ENCODE measurements at places on chromosomes 13 and 19.

GRCh38 chr13:76000131-76000530, 364.0 kb downstream of the LMO7 start:
- DNase-seq: no peak

DNA sequence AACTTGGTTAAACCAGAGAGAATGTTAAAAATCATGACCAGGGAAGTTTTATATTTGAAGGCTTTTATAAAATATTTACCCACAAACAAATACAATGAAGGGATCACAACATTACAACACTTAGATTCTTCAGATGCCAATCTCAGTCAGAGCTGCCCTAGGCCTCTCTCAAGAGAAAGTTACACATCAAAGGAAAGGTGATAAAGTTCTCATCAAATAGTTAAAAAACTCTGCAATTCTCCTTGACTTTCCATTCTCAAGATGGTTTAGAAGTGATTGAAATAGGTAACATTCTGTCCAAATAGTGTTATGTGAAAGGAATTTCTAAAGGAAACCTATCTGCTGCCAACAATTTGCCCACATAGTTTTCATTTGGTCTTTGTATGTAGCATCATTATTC, 1115.2 kb upstream of the MIR17HG start:
- no peak for DNase-seq

DNA sequence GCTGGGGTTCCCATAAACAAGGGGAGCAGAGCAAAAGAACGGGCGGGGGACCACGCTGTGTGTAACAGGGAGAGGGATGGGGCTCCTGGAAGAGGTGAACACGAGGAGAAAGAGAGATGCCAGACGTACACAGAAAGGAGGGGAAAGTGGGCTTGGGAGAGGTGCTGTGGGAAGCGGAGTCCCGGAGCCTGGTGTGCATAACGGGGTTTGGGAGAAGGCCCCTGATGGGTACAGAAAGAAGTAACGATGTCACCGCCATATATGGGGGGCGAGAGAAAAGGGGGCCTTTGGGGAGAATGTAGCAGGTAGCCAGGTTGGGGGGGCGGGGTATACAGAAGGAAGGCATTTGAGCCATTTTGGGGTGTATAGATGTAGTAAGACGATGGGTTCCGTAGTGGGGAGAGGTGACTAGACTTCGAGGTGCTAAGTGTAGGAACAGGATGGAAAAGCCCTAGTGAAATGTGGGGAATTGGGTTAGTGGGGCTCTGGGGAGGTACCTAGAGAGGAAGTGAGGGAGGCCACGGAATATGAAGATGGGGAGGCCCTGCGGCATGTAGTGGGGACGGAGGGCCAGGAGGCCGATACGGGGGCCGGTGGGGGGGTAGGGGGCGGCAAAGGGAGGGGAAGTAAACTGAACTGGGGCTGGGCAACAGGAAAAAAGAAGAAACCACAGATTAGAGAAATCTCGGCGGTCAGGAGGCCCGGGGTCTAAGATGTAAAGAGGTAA, 787 bp downstream of the ZNF580 start:
- DNase-seq: no peak

DNA sequence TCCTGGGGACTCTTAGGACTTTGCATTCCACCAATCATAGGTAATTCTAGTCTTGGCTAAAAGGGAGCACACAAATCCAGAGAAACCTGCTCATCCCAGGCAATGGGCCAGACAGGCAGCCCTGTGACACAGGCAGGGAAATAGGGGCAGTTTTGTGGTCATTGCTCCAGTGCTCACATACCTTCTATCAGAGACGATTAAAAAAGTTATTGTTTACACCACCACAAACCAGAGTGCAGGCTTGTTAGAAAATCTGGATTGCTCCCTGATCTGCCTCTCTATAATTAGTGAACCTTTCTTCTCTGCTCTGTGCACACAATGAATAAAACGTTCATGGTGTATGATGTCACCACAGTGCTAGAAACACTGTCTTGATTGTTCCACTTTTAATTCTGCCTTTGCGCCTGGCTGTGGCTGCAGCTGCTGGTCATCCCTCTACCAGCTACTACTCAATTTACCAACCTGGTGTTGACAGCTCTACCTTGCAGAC, 121.6 kb upstream of the SPATA13 start:
- DNase-seq: no peak

GRCh38 chr19:51366389-51367254, 434 bp upstream of the ETFB start:
- DNase-seq: peak; percentile 98

DNA sequence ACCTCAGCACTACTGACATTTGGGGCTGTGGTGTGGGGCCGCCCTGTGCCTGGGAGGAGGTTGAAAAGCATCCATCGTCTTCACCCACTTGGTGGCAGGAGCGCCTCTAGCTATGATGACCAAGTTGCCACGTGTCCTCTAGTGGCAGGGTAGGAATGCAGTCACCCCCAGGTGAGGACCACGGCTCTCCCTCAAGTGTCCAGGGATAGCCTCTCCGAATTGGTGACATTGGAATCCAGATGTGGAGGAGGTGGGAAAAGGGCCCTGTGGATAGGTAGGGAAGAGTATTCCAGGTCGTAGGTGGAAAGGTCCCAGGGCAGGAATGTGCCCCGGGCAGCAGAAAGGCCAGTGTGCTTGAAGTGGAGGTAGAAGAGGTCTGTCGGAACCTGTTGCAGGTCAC, 37.6 kb downstream of the ARHGEF18 start:
- DNase-seq: peak; percentile 70

- DNase-seq: no peak
Measured at GRCh38 chr13:113058988-113059850, 46.4 kb upstream of the F7 start.

DNA sequence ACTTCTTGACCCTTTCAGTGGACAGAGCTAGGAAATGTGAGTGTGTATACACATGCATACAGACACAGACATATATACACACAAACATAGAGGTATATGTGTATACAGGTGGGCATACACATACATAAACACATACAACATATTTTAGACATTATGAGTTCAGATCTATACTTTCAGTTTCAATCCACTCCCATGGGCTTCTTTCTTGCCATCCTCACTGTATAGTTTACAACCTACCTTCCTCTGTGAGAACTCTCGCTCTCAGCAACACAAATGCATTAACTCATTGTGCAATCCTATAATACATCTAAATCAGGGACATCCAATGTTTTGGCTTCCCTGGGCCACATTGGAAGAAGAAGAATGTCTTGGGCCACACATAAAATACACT, 21.2 kb upstream of the SCEL start:
- DNase-seq: no peak

DNA sequence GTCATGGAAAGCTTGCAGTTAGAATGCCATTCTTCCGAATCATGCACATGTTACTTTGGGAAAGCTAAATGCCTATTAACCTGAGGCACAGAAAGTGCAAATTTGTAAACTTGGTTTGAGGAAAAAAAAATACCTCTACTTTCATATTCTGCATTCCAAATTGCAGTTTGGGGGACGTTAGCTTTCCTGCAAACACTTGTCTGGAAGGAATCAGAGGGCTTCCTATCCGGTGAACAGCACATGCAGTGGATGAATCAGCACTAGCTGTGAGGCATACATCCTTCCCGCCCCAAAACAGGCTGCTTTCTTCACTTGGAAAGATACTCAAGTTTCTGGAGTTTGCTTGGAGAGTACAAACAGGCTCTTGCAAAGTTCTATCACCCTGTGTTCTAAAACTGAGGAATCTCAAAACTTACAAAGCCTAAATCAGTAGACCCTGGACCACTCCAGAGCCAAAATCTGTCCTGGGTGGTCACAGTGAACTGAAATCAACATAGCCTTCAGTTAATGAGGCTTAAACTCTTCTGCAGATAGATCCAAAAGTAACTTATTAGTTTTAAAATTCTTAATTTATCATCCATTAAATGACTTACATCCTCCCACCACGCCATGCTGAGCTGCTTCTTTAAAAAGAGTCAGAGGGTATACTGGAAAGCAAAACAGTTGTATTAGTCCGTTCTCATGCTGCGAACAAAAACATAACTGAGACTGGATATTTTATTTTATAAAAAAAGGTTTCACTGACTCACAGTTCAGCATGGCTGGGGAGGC, 802.3 kb upstream of the ARGLU1 start:
- no peak for DNase-seq

GRCh38 chr13:73059460-73060250, 850 bp downstream of the KLF5 start:
- peak; percentile 85 for DNase-seq

DNA sequence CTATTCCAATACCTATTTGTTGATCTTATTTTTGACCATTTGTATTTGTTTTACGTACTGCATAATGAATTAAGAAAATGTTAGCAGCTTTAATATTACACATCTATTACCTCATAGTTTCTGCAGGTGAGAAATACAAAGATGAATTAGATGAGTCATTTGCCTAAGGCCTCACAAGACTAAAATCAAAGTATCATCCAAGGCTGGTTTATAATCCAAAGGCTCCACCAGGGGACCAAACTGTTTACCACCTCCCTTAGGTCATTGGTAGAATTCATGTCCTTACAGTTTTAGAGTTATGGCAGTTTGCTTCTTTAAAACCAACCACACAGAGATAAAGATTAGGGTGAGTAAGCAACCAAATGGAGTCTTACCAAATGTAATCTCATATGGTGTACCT, 848.1 kb downstream of the SLITRK6 start:
- no peak for DNase-seq

- peak; percentile 59 for DNase-seq
Measured at GRCh38 chr13:63481334-63481733, 2065.7 kb upstream of the PCDH20 start.

DNA sequence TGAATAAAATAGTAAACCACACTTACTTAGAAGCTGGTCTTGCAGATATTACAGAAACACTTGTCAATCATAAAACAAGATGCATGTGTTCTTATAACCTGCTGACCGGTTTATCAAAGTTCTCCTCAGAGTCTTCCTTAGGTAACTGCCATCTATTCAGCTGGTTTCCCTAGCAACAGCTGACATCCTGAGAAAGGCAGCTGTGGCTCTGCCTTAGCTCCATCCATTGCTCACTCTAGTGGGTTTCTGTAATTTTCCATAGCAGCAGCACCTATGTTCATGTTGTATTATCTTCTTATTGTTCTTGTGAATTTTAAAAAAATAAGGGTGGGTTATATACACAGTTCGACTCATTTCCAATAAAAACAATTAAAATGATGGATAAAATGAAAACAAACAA, 87.8 kb downstream of the RAP2A start:
- no peak for DNase-seq

GRCh38 chr13:60427285-60427684, 30.3 kb downstream of the TDRD3 start:
- DNase-seq: no peak

DNA sequence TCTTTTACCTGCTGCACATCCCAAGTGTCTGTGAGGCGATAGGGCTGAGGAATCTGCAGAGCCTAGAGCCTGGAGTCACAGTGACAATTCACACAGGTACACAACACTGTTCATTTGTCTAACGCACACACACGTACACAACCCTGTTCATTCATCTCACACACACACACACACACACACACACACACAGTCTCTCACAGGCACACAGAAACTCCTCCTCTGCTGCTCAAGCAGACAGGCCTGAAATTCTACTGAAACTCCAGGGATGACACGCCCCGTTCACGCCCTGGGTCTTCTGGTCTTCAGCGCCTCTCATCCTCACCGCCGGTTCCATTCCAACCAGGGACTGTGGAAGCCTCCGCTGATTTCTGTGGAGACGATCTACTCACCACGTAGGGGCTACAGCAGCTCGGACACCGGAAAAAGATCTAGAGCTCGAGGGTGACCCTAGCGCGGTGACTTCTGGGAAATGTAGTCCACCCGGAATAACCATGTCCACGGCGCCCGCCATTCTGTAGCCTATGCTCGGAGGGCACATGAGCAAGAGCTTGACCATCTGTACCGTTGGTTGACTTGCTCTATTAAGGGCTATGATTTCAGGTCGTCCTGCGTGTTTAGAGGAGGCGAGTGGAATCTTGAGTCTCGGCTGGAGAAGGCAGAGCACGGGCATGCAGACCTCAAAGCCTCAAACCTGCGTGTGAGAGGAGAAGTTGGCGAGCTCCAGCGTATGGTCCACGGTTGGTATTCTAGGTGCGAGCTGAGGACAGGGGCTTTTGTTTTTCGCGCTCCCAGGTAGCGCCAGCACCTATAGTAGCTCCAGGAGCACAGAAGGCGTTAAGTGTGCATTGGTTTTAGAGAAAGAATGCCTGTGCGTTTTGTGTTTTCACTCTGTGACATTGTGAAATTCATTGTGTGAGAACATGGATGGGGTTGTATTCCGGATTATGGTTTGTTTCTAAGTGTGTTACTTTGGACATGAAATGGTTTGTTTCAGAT, 33.4 kb downstream of the ZNF45 start:
- DNase-seq: peak; percentile 38

DNA sequence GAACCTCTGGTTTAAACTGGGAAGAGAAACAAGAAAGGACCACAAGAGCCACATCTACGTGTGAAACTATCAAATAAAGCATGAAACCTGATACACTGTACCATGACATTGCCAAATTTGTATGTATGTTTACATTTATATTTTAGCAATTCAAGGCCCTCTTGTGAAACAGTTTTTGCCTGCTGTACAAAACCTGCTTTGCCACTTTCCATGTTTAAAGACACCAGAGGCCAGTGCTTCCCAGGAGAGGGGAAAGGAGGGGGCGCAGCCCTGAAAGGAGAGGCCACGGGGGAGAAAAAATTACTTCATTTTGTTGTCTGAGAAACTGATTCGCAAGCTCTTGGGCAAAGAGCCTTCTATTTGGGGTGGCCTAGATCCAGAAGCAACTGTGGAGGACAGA, 124.8 kb downstream of the DCLK1 start:
- DNase-seq: no peak

DNA sequence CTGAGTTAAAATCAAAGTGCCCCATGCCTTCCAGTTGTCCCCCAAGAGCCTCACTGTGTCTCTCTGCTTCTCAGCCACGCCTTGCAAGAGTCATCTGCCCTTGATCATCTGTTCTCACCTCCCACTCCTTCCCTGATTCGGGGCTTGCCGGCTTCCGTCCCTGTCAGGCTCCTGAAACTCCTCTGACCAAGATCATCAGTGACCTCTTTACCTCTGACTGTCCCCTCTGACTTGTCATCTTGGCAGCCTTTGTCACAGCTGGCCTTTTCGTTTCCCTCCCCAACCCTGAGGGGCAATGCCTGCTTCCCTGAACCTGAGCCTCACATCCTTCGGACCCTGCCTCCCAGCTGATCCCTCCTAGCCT, 66.3 kb downstream of the MAP4K1 start:
- no peak for DNase-seq

DNA sequence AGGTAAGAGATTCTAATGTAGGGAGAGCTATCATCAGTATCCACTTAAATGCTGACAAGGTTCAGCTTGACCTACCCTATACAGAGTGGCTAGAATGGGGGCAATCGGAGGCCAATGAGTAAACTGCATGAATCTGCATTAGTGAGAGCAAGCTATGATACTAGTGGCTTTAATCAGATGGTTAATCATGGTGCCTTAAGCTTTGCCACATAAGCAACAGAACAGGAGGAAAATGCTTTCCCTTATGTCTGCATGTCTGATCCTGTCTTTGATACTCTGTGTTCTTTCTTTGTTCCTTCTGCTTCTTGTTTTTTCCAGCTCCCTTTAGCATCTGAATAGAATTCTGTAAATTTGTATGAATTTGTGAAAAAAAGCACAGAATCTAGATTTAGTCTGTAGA, 91.1 kb downstream of the WDFY2 start:
- DNase-seq: no peak

DNA sequence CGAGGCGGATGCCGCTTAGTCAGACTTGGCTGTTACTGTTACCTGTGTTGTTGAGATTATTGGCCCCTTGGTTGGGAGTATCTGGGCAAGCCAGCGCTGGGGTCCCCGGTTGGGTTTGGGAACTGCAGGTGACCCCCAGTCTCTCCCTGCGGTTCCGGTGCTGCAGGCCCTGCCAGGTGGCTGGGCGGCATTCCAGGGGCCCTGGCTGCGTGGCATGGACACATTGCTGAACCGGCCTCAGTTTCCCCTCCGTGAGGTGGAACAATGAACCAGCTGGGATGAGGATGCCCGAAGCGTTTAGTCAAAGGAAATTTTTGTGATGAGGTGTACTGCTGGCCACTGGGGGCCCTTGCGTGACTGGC, 538 bp downstream of the B3GNT3 start:
- DNase-seq: no peak
